ENCODE measurements at places on chromosomes 16 and 17.

DNA sequence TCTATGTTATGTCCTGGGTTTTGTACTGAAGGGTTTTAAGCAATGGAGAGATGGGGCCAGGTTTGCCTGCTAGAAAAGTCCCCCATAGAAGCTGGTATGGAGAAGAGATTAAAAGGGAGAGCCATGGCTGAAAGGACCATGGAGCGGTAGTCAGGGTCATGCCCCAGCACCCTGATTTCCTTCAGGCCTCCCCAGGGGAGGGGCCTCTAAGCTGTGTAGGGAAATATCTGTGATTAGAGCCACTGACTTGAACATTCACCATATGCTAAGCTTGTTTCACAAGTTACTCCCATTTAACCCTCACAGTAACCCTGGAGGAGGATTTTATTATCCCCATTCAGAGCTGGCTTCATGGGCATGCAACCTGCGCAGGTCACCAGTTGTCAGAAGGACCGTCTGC lies 3.8 kb upstream of the ATP2A3 start:
- no peak for DNase-seq

GRCh38 chr16:4386451-4386805 lies 14.8 kb downstream of the VASN start:
- no peak for DNase-seq

DNA sequence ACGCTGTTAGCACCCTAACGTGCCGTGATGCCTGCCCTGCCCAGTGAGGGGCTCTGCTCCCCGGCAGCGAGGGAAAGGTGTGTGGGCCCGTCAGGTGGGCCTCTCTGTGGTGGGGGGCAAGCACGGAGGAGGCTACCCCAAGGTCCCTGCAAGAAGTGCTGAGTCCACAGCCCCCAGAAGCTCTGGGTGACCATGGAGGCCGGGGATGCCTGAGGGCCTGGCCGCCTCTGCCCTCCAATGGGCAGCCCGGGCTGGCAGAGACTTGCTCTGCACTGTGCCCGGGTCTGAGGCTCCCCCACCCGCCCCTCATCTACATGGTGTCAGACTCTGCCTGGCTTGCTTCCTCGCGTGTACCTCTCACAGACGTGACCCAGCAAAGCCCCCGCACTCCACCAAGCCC lies 12.2 kb downstream of the SLC38A10 start:
- no peak for DNase-seq

DNA sequence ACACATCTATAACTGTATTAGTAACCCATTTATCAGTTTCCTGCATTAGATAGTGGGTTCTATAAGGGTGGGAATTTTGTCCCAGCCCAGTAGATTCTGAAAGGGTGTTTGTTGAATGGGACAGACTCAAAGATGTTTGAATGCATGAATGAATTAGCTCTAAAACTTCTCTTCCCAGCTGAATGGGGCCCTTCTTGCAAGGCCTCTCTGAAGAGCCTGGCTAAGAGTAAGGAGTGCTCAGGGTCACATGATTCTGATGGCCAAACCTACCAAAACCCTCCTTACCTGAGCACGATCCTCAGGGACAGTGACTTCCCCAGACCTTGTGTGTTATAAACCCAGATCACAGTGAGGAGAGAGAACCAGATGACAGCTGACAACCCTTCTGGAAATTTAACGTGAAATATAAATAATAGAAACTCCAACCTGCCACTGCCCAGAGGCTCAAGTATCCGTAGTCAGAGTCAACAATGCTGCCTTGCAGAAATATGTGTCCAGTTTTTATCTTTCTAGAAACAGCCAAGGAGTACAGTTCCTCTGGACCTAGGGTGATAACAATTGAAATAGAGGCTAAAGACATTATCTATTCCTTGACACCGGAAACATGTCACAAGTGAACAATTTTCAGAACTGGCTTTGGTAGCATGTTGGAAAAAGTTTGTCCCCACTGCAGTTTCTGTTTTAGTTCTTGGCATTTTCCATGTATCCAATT lies 268.9 kb upstream of the MAF start:
- DNase-seq, result no peak
